Activated CD8-positive, alpha-beta T cell treated with anti-CD3 and anti-CD28 coated beads, Interleukin-2, amount 10 ng/mL, durations not matched to agents 7 days and 5 days (primary cell): ENCODE measurements at places on chromosomes 3 and 15.

DNA sequence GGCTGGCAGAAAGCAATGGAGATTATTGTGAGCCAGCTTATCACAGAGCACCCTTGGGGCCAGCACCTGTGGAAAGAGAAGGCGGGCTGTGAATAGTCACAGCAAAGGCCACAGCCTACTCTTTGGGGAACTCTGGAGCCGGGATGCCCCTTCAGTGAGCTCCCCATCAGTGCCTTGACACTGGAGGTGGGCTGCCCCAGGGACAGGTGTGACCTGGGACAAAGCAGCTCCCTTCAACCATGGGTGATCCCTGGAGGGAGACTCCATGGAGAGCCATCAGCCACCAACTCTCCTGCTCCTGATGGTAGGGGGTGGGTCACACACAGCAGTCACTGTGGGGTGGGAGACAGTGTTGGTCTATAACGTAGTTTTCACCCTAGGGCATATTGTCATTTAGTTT lies 5.8 kb downstream of the TTC21A start:
- no peak for DNase-seq

GRCh38 chr3:171306631-171307030 lies 153.6 kb downstream of the TNIK start:
- DNase-seq = no peak

GRCh38 chr15:57298204-57298603 lies 78.1 kb upstream of the CGNL1 start:
- no peak for DNase-seq

GRCh38 chr3:188855675-188856074 lies 316.1 kb upstream of the TPRG1 start:
- DNase-seq = no peak

- no peak for DNase-seq
Measured at GRCh38 chr3:112405845-112406244, 72.9 kb downstream of the CD200 start.

- no peak for DNase-seq
Measured at GRCh38 chr3:50658416-50658815, 16.3 kb upstream of the DOCK3 start.

DNA sequence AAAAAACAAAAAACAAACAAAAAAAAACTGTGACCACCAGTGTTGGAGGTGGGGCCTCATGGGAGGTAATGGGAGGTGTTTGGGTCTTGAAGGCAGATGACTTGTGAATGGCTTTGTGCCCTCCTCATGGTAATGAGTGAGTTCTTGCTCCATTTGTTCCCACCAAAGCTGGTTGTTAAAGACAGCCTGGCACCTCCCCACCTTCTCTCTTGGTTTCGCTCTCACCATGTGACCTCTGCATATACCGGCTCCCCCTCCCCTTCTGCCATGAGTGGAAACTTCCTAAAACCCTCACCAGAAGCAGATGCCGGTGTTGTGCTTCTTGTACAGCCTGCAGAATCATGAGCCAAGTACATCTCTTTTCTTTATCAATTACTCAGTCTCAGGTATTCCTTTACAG lies 61.5 kb upstream of the ATP11B start:
- no peak for DNase-seq

- DNase-seq = no peak
Measured at GRCh38 chr15:45637141-45637540, 2.3 kb downstream of the SQOR start.

DNA sequence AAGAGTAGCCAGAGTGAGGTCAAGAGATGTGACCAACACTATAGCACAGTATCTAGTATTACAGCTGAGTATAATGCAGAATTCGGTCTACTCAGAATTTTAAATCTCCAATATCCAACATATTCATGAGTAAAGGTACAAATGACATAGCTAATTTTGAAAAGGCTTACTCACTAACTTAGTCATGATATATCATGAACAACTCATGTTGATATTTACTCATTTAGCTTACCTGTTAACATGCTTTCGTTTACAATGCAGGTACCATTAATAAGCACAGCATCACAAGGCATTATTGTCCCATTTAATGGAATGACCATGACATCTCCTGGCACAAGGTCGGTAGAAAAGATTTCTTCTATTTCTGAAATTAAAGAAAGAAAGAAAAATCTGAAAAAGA lies 36.9 kb downstream of the ATP13A3 start:
- no peak for DNase-seq

GRCh38 chr15:23003736-23004135 lies 23.6 kb upstream of the CYFIP1 start:
- DNase-seq = no peak
